ENCODE measurements at places on chromosomes 12 and 14. TPM values are rescaled to one million over a fixed set of nuclear protein-coding genes. Genes with fewer than 3 reads are reported as not detected.

TCHP gene
- 15.2 TPM for total RNA-seq

CIDEB gene
- total RNA-seq, result not detected

GRCh38 chr12:24553259-24553658 lies 395.6 kb downstream of the BCAT1 start:
- no peak for DNase-seq

DNA sequence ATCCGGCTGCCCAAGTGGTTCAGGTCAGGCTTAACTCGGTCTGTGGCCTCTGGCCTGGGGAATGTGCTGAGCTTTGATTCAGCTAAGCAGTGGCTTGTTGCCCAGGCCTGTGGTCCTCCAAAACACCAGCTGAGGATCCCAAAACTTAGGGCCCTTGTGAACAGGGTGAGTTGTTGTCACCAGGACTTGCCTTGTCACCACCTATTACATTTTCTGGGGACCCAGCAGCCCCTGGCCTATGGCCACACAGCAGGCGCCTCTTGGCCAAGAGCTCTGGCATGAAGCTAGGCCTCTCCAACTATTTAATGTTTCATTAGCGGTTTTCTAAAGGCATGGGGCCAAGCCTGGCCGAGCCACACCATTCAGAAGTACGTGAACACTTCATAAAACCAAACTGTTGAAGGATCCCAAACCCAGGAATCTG lies 343.7 kb downstream of the CACNA1C start:
- DNase-seq, result no peak

All from neural progenitor cell (in vitro differentiated cells).